ENCODE measurements at places on chromosomes 13 and 19.

GRCh38 chr13:27607125-27607524 is 13.2 kb downstream of the LNX2 start:
- no peak for DNase-seq

GRCh38 chr13:113117911-113118260 is 4.7 kb upstream of the F10 start:
- DNase-seq, result no peak

- DNase-seq, result peak; percentile 93
Observed at GRCh38 chr13:71149498-71150363, 717.3 kb downstream of the DACH1 start.

- DNase-seq, result no peak
Observed at GRCh38 chr19:9040131-9040530, 29.9 kb upstream of the MUC16 start.

DNA sequence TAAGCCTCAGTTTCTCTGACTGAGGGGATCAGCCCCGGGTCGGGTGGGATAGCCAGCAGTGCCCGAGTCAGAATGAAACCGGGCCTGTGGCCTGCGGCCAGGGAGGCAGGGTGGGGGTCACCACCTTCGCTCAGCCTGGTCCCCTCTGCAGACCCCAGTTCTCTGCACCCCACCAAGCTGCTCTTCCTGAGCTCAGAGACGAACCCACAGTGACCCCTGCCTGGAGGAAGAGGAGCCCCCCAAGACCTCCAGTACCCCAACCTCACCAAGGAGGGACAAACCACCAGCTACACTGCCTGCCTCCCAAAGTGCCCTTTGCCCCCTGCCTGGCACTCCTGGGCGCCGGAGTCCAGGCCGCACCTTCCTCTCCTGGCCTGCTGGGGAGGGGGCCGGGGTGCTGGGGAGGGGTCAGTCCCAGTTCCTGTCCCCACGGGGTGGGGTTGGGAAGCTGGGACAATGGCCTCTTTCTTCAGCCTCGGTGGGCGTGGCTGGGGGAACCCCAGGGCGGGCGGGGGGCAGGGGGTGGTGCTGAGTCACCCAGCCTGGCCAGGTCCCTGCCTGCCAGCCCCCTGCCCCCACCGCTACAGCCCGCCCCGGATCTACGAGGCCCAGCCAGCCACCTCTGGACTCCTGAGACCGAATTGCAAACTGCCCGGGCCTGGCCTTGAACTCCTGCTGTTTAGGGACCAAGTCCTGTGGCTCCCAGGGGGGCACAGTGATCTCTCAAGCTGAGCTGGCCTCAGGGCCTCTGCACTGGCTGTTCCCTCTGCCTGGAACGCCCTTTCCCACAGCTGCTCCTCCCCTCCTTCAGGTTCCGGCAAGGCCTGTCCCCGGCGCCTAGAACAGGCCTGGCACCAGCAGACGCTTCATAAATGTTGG is 14.3 kb downstream of the ZBTB7A start:
- DNase-seq, result no peak

GRCh38 chr13:84126671-84127171 is 244.4 kb upstream of the SLITRK1 start:
- peak; percentile 81 for DNase-seq

DNA sequence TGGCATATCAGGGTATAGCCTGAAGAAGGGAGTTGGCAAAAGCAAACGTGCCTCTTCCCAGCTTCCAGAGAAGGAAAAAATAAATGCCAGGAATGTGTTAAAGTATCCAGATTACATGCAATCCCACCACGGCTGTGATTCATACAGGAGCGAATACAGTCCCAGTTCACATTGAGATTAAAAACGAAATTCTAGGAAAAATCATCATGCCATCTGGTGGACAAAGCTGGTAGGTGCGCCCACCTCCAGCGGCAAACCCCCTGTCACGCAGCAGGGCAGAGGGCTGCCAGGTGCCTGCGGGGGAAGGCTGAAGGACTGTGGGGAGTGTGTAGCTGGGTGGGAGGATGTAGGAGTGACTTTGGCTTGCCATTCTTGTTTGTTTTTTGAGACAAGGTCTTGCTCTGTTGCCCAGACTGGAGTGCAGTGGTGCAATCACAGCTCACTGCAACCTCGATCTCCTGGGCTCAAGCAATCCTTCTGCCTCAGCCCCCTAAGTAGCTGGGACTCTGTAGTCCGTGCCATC is 6.4 kb upstream of the DMWD start:
- peak; percentile 78 for DNase-seq

GRCh38 chr19:31089681-31090080 is 259.6 kb downstream of the TSHZ3 start:
- no peak for DNase-seq

DNA sequence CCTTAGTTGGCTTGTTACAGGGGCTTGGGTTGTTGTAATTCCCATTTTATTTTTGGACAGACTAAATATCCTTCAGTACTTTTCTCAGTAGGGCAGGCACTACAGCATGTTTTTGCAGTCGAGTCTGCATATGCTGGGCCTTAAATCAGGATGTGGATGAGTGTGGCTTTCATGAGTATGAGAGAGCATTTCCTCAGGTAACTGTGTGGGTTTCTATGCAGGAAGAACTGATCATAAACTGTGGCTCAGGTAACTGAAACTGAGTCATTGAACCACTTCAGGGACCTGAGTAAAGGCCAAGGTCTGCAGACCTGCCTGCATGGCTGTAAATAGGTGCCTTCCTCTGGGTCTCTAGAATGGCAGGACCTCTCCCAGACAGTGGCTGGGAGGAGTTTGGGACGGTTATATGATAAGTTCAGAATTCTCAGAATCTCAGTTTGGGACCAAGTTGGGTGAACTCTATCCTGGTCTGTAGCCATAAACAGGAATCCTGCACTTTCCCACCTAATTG is 112.1 kb downstream of the ZNF737 start:
- DNase-seq, result no peak

DNA sequence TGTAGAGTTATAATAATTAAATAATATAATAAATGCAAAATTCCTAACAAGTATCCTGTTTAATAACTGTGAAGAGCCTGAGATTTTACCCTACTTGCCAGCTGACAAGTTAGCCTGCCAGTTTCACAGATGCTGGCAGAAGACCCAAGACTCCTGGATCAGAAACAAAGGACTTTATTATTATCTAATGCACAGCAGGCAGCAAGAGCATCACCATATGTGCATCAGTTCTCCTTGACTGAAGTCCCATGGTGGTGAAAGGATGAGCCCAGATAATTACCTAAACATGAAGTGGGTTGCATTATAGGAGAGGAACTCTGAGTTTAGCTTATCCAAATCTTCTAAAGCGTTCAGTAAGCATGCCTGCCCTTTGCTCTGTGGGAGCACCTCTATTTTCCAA is 39.1 kb upstream of the MTIF3 start:
- DNase-seq, result peak; percentile 9

DNA sequence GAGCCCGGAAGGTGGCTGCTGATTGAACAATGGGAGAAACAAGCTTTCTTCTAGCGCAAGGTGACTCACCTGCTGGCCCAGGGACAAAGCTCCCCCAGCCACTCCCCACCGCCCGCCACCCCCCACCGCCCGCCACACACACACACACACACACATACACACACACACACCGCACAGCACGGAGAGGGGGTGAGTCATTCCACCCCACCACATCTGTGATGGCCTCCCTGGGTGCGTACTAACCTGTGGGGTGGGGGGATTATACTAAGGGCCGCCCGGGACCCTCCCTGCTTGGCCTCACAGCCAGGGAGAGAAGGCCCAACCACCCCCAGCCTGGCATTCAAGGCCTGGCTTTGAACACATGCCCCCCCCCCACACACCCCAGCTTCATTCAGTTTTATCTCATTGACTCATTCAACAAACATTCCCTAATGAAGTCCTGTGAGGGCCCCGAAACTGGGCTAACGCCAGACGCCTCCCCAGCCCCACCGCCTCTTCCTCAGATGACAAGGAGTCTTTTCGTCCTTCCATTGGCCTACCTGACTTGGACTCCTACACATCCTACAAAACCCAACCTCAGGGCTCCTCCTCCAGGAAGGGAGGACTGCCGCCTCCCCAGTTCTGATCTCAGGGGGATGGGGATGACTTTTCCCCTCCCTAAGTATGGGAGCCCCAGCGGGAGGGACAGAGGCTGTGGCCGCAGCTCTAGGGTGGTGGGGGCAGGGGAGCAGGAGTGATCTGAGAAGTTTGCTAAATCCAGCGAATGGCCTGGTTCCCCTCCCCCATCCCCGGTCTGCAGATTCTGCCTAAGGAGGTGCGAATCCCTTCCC is 5.8 kb upstream of the ONECUT3 start:
- DNase-seq, result peak; percentile 48

- DNase-seq, result no peak
Observed at GRCh38 chr13:47092202-47092601, 195.3 kb upstream of the HTR2A start.

- DNase-seq, result peak; percentile 98
Observed at GRCh38 chr19:4328243-4328990, 10.2 kb downstream of the STAP2 start.

- no peak for DNase-seq
Observed at GRCh38 chr13:27432611-27433210, 8.3 kb downstream of the GTF3A start.
